ENCODE measurements at places on chromosomes 2 and 18. TPM values are rescaled to one million over a fixed set of nuclear protein-coding genes. Genes with fewer than 3 reads are reported as not detected.

DNA sequence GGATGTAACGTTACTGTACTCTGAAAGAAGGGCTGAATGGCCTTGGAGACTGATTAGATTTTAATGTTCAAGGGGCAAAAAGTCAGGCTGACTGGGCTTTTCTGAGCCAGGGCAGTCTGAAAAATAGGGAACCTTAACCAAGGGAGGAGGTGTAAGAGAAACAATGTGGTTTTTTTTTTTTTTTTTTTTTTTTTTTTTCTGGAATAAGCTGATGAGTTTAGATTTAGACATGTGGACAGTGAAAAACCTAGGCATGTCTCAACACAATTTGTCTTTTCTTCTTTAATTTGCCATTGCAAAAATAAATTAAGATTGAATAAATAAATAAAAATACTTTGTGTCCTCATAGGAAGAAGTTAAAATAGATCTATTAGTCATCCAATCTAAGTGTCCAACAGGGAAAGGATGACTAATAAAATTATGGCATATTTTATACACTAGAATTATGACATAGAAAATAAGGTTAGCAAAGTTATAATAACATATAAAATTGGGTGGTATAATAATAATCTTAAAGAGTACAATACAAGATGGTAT lies 237.6 kb upstream of the TRIB2 start:
- no peak for DNase-seq

- DNase-seq, result no peak
These were observed 113.1 kb downstream of the METTL8 start for GRCh38 chr2:171320731-171321130.

Gene PDCL3
- 23.7 TPM for total RNA-seq

DNA sequence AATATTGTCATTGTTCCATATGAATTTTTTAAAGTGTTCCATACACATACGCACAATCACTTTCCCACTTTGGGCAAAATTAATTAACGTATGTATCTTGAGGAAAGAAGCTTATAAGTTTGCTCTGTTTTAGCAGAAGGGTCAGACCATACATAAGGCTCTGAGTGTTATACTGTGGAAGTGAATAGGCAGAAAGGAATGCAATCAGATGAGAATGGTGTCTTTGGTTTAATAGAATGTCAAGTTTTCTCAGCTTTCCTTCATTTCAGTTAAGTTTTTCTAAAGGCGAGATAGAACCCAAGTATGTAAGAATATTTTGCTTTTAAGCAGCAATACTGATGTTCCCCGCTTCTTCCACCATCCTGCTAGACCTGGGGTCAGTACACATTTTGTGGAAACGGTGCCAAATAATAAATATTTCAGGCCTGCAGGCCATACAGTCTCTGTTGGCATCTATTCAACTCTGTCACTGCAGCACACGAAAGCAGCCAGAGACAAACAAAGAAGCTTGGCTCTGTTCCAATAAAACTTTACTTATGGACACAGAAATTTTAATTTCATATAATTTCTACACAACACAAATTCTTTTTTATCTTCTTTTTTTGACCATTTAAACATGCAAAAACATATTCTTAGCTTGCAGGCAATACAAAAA lies 100.6 kb downstream of the UPP2 start:
- no peak for DNase-seq

- DNase-seq, result no peak
These were observed 211.4 kb upstream of the DDX18 start for GRCh38 chr2:117603060-117603459.

DNA sequence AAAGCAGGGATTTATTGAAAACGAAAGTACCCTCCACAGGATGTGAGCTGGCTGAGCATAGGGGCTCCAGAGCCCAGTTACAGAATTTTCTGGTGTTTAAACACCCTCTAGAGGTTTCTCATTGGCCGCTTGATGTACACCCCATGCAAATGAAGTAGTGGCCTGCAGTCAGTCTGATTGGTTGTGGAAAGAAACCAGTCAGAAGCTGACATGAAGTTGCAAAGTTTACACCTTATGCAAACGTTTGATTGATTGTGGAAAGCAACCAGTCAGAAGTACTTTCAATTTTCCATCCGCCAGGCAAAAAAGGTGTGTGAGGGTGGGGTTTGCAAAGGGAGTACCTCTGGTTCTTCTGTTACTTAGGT lies 62.3 kb downstream of the VWA3B start:
- no peak for DNase-seq

Gene MGAT4A
- total RNA-seq, result 63.8 TPM
